ENCODE measurements at places on chromosomes 12 and 14. TPM values are rescaled to one million over a fixed set of nuclear protein-coding genes. Genes with fewer than 3 reads are reported as not detected.

CPNE8 gene
- total RNA-seq = 31.3 TPM

DACT1 gene
- total RNA-seq = 33.6 TPM

EDDM3A gene
- not detected for total RNA-seq

ACOT6 gene
- total RNA-seq = not detected

PTPN11 gene
- 110 TPM for total RNA-seq

LRP1 gene
- 992 TPM for total RNA-seq

TBX3 gene
- 6.8 TPM for total RNA-seq

TSPAN9 gene
- 50.6 TPM for total RNA-seq

PARPBP gene
- 2.9 TPM for total RNA-seq

LIN7A gene
- 5.8 TPM for total RNA-seq

EFS gene
- 24.5 TPM for total RNA-seq

TAS2R30 gene
- 6.9 TPM for total RNA-seq

BICD1 gene
- 42.1 TPM for total RNA-seq

KICS2 gene
- total RNA-seq = 5.6 TPM

FGF6 gene
- not detected for total RNA-seq

ADCY6 gene
- 85.1 TPM for total RNA-seq

TMEM132D gene
- total RNA-seq = not detected

PDE3A gene
- total RNA-seq = 94.7 TPM

FOXA1 gene
- not detected for total RNA-seq

IQSEC3 gene
- 6.4 TPM for total RNA-seq
